ENCODE measurements at places on chromosomes 11 and 22.

- DNase-seq = no peak
These were observed 10.8 kb downstream of the RIBC2 start for GRCh38 chr22:45424241-45424731.

GRCh38 chr11:849104-849824 is 6.6 kb downstream of the TSPAN4 start:
- no peak for DNase-seq

GRCh38 chr11:62602141-62603071 is 741 bp upstream of the MTA2 start:
- peak; percentile 71 for DNase-seq

DNA sequence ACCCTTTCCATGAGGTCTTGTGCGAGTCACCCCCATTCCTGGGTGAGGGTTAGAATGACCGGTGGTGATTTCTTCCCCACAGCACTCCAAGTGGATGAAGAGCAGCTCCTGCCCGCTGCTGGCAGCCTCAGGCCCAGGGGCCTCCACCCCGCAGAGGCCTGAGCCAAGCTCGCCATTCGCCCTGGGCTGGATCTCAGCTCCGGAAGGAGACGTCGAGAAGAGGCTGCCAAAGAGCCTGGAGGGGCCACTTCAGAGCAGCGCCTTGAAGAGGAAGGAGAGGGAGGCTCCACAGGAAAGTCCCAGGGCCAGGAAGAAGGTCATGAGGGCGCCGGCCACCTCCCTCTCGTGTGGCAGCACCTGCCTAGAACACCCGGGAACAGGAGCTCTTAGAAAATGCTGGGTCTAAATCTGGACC is 8.4 kb downstream of the SLC29A2 start:
- DNase-seq = no peak

Data from astrocyte of the spinal cord (primary cell).